ENCODE measurements at places on chromosomes 16 and 17.
A peak's percentile ranks its signal among the peaks of the same experiment; 100 is the strongest.

GRCh38 chr17:81428948-81429774 is 33.9 kb downstream of the BAHCC1 start:
- ATAC-seq = no peak

- no peak for ATAC-seq
These were observed 299.8 kb upstream of the PSMD7 start for GRCh38 chr16:73996624-73997339.

DNA sequence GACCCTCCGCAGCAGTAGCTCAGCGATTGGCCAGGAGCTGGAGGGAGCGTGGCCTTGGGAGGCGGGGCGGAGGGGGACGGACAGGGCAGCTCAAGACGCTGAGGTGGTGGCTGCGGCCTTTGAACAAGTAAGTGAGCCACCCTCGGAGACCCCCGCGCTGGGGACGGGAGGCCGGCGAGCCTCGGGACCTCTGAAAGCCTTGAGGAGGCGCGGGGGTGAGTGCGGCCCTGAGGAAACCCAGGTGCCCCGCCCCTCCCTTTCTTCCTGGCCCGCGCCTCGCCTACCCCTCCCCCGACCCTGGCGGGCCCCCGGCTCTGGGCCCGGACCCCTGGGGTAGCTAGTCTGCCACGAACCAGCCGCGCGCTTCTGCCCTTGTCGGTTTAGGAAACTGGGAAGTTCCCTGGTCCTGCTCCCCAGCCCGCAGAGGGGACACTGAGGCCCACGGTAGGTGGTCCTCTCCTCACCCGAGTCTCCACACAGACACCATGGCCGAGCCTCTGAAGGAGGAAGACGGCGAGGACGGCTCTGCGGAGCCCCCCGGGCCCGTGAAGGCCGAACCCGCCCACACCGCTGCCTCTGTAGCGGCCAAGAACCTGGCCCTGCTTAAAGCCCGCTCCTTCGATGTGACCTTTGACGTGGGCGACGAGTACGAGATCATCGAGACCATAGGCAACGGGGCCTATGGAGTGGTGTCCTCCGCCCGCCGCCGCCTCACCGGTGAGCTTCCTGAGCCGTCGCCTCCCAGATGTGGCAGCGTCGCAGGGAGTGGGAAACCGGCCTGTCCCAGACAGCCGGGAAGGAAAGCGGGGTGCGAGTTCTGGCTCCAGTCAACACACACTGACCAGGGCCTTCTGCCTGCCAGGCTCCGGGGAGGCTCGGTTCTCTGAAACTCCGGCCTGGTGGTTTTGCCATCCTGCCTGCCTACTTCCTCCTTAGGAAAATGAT is at the start of gene MAPK7:
MAPK7 (plus strand) TSS at position 83 of the 945 bp plus-strand sequence; CDS start at position 486, 403 bp downstream.
- peak; percentile 1 for ATAC-seq

- no peak for ATAC-seq
These were observed 424 bp downstream of the TEKT5 start for GRCh38 chr16:10694306-10694705.

- no peak for ATAC-seq
These were observed 170.5 kb downstream of the TANC2 start for GRCh38 chr17:63136369-63137012.

DNA sequence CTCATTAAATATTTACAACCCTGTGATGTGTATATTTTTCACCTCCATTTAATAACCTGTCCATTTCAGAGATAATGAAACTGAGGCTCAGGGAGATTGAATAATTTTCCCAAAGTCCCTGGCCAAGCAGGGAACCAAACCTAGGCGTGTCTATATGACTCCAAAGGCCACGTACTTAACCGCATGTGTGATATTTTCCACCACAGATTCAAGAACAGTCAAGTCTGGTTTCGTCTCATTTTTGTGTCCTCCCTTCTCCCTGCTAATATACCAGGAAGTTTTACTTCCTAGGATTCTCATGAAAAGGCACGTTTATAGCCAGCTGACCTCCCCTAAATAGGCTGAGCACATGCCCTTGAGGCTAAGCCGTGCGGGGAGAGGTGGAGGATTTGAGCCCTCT is 15.3 kb downstream of the WFIKKN2 start:
- no peak for ATAC-seq

DNA sequence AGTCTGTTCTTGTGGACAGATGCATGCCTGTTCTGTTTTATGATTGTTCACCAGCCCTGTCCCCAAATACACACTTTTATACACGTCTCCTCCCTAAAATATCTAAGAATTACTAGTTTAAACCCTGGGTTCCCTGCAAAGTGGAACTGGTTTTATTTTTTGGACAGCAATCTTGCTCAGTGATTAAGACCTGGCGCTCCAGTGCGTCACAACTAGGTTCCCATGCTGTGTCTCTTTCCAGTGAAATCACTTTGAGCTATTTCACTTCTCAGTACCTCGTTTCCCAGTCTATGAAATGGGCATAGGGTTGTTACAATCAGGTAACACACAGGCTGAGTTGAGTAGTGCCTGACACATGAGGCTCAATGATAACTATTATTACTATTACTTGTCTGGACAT is 1.1 kb downstream of the CEP20 start:
- no peak for ATAC-seq

DNA sequence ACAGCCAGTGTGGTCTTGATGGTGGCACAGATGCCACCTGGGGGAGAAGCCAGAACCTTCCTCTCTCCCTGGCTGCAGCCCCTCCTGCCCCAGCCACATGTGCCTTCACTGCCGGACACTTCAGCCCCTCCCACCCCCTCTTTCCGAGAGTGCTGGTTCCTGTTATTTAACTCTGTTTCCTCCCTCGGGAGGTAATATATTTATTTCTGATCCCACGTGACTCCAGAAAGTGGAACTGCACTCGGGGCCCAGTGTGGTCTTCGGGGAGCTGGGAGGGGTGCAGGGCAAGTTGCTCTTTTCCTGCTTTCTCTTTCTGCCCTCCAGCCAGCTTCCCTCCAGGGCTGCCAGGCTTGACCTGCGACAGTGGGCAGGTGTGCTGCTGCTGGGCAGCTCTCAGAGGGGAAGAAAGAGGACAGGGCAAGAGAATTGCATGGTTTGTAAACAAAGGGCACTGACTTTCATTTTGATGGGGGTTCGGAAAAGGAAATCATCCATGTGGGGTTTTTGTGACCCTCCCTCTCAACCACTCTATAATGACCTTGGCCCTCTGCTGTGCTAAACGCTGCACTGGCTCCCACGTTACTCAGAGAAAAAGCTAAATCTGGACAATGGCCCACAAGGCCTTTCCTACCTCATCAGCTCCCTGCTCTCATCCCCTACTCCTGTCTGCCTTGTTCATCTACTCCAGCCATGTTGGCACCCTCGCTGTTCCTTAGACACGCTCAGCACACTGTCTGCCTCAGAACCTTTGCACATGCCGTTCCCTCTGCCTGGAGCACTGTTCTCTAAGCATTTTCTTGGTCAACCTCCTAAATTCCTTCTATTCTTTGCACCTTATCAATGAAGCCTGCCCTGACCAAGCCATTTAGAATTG is 8.2 kb upstream of the CIITA start:
- no peak for ATAC-seq

GRCh38 chr16:55001931-55002330 is 71.3 kb downstream of the IRX5 start:
- no peak for ATAC-seq

GRCh38 chr17:8222380-8222629 is 11.9 kb upstream of the AURKB start:
- no peak for ATAC-seq

GRCh38 chr16:69619514-69619913 is 53.7 kb downstream of the NFAT5 start:
- ATAC-seq = no peak

GRCh38 chr17:58202859-58203258 is 10.3 kb downstream of the EPX start:
- ATAC-seq = no peak

DNA sequence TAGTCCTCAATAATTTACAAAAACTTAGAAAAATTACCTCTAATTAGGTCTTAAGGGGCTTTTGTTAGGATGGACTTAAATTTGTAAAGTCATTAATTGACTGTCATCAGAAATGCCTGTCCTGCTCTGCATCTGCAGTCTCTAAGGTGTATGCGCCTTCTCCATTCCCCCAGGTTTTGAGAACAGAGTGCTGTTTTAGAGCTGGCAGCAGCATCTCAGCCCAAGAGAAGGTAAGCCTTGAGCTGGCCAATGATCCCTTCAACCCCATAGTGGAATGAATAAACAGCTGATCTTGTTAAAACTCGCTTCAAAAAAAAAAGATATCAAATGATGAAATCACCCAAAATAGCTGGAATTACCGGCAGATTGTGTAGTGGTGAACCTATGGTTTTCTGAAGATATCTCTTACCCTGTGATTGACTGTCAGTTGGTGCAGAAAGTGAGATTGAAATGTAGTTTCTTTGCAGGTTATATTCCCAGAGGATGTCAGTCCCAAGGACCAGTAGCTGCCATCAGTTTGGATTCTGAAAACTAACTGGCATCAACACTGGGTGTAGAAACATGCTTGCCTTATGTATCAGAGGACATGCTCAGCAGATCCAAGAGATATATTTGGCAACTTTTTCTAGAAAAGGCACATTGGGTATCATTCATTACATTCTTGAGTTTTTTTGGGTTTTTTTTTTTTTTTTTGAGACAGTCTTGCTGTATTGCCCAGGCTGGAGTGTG is 25.7 kb downstream of the TRPV2 start:
- no peak for ATAC-seq

DNA sequence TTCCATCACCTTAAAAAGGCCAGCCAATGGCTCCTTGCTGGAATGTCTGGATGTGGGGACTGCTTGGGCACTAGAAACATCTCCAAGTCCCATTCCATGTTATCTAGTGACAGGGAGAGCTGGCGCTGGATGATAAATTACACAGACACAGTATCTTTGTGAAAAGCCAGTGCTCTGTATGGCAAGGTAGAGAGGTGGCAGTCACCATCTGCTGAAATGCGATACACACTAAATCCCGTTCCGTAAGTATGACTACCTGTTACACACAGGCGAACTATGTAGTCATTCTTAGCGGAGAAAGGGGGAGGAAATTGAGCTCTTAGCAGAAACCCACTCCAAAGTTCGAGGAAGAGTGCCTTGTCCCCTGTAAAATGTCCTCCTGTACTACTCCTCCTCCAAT is 81.0 kb upstream of the MYOCD start:
- ATAC-seq = no peak

- no peak for ATAC-seq
These were observed 76.6 kb upstream of the CORO6 start for GRCh38 chr17:29699283-29699682.

- ATAC-seq = no peak
These were observed 332.8 kb downstream of the C16orf95 start for GRCh38 chr16:86984343-86984742.

- ATAC-seq = no peak
These were observed 1.6 kb downstream of the APOBR start for GRCh38 chr16:28495795-28496749.

GRCh38 chr16:67284699-67285646 is 5.6 kb downstream of the PLEKHG4 start:
- no peak for ATAC-seq

- no peak for ATAC-seq
These were observed 13.1 kb upstream of the ETV4 start for GRCh38 chr17:43559161-43559816.

GRCh38 chr16:71352466-71352865 is 6.1 kb upstream of the CALB2 start:
- ATAC-seq = no peak

DNA sequence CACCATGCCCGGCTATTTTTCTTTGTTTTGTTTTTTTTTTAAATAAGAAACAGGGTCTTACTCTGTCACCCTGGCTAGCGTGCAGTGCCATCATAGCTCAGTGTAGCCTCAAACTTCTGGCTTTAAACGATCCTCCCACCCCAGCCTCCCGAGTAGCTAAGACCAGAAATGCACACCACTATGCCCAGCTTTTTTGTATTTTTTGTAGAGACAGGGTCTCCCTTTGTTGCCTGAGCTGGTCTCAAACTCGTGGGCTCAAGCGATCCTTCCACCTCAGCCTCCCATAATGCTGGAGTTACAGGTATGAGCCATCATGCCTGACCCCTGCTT is 59.7 kb downstream of the WWP2 start:
- ATAC-seq = no peak

- no peak for ATAC-seq
These were observed 14.6 kb downstream of the STH start for GRCh38 chr17:46013502-46014165.

GRCh38 chr16:27564224-27564623 is 14.3 kb downstream of the KATNIP start:
- ATAC-seq = no peak

DNA sequence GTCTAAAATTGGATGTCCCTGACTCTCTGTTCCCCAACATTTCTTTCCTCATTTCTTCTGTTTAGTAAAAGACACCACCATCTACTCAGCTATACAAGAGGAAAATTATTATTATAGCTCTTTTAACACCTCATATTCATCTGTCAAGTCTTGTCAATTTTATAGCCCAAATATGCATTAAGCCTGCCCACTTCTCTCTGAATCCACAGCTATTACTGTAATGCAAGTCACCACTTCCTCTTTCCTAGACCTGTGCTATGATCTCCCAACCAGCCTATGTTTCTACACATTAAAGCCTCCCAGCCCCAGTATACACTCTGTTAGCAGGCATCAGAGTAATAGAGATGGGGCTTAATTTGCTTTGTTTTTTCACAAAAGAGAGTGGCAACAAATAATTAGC is 252.9 kb downstream of the GRIN2A start:
- no peak for ATAC-seq

DNA sequence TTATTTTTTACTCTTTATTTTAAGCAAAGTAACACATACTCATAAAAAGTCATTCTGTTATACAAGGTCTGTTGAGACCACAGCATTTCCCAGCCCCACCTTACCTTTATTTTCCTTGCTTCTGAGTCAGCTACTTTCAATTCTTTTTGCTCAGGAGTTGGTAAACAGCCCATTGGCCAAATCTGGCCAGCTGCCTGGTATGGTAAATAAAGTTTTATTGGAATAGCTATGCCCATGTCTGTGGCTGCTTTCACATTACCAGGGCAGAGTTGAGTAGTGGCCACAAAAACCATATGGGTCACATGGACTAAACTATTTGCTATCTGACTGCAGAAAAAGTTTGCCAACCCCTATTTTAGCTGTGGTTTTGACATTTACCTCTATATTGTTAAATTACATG is 3.4 kb upstream of the NSRP1 start:
- ATAC-seq = no peak

- ATAC-seq = no peak
These were observed 36.3 kb downstream of the GAS7 start for GRCh38 chr17:10162096-10162495.

- ATAC-seq = no peak
These were observed 18.4 kb downstream of the ESRP2 start for GRCh38 chr16:68217506-68217905.

DNA sequence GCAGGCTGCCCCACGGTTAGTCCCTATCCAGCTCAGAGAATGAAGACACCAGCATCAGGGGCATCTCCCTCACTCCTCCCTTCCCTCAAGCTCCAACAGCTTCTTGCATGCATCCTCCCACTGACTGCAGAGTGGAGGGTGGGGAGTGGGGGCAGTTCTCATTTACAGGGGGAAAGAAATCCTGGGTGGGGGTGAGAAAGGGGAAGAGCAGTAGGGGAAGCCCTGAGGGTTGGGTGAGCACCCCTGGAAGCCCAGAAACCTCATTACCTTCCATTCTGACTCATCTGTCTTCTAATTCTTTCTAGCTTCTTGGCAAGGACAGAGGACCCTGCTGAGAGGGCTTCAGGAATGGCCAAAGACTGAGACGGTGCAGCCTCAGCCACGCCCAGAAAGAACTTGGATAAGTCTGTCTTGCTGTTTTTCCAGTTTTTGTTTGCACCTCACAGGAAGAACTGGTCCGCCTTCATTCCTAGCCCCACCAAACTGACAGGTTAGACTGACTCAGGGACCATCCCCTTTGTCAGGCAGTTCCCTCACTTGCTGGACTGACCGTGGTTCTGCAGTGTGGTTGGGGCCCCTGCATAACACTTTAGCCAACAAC is 52.5 kb upstream of the WSB1 start:
- ATAC-seq = no peak
